ENCODE measurements at places on chromosomes 6 and 20.

DNA sequence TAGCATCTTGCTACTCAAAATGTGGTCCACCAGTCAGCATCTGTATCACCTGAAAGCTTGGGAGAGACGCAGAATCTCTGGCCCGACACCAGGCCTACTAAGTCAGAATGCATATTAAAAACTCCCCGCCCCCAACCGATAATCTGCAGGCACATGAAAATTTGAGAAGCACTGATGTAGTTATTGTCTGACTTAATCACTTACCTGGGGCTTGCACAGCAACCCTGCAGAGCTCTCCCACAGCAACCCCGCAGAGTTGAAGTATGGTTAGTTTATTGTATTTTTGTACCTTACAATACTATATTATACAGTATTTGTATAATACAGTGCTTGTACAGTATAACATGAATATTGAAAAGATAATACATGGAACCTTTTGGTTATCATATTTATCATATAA is 53.7 kb downstream of the KLHL31 start:
- DNase-seq, result no peak

- DNase-seq, result no peak
Measured at GRCh38 chr6:105375797-105376196, 27.1 kb downstream of the PREP start.

- DNase-seq, result peak; percentile 11
Measured at GRCh38 chr6:153976921-153977693, 61.9 kb upstream of the OPRM1 start.

- no peak for DNase-seq
Measured at GRCh38 chr6:47348316-47348863, 38.7 kb upstream of the TNFRSF21 start.

DNA sequence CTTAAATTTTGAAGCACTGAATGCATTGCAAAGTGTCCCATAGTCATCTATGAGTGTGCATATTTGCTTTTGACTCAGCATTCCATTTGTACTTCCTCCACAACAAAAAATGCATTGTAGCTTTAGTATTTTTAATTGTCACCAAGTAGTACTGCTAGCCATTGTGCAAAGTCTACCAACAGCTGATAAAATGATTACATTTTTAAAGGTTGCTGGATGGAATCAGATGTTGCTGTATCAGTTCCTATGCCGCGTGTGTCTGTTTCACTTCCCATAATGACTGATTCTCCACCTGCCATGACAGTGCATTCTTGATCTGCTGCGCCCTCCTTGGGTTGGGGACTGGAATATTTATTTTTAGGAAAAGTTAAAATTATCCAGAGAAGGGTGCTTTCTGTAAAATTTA is 41.2 kb downstream of the SLX4IP start:
- no peak for DNase-seq

DNA sequence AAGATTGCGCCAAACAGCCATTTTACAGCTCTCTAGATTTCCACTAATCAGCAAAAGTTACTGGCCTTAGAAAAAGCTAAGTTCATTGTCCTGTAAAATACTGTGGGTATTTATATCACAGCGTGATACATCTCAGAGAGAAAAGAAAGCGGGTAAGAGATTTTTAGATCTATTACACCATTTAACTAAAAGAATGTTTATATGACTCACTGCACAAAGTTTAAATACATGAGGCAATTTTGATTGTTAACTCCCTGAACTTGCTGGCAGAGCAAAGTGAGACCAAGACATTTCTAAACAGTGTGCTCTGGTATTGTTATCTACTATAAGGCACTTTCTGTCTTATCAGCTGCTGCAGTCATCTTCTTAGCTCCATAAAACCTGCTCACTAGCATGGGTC is 314.3 kb downstream of the EPHA7 start:
- DNase-seq, result peak; percentile 17

- no peak for DNase-seq
Measured at GRCh38 chr20:50130356-50130723, 17.4 kb upstream of the UBE2V1 start.

DNA sequence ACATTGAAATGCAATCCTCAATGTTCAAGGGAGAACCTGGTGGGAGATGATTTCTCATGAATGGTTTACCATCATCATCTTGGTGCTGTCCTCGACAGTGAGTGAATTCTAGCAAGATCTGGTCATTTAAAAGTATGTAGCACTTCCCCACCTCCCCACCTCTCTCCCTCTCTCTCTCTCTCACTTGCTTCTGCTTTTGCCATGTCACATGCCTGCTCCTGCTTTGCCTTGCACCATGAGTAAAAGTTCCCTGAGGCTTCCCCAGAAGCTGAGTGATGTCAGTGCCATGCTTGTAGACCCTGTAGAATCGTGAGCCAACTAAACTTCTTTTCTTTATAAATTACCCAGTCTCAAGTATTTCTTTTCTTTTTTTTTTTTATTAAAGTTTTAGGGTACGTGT is 60.5 kb downstream of the DST start:
- no peak for DNase-seq

DNA sequence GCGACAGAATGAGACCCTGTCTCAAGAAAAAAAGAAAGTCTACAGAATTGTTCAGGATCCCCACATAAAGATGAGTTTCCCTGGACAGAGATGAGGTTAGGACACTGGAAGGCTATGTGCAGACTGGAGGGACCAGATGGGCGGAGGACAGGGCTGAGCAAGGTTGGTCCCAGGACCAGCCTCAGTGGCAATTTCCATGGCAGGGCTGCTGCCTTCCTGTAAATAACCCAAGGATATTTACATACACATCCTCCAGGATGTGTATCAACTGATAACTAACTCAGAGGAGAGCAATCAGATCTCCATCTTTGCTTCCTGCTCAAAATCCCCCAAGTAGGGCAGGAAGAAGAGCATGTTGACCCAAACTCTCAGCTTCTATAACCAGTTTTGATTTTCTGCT is 58.8 kb downstream of the RSPH3 start:
- DNase-seq, result no peak

DNA sequence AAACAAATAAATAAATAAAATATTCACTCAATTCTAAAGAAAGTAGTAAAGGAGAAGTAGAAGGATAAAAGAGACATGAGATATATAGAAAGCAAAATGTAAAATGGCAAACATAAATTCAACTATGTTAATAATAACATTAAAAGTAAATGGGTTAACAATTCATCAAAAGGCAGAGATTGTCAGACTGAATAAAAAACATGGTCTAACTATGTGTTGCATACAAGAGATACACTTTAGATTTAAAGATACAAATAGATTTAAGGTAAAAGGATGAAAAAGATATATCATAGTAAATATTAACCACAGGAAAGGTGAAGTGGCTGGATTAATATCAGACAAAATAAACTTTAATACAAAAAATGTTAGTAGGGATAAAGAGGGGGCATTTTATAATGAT is 35.8 kb upstream of the PDE10A start:
- no peak for DNase-seq

DNA sequence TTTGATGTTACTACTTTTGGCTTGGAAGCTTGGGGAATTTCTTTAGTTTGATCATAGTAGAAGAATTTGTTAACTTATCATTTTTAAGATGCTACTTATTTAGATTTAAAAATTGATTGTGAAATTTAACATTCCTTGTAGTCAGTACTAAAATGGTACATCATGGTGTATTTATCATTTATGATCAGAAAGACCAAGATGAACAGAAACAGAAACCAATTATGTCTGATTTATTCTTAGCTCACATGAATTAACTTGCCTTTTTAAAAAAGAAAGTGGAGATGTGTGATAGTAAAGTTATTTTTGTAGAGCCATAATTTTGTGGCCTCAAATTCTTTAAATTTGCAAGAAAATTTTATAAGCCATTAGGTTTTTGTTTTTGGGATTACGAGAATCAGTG is 77.6 kb downstream of the LIN28B start:
- no peak for DNase-seq

GRCh38 chr20:61659246-61659993 is 406.3 kb downstream of the TAF4 start:
- DNase-seq, result no peak

- no peak for DNase-seq
Measured at GRCh38 chr6:150907383-150907782, 41.9 kb downstream of the MTHFD1L start.

GRCh38 chr6:165059032-165059431 is 250.4 kb downstream of the C6orf118 start:
- peak; percentile 43 for DNase-seq

- no peak for DNase-seq
Measured at GRCh38 chr20:62331347-62331746, 28.6 kb downstream of the ADRM1 start.

- DNase-seq, result no peak
Measured at GRCh38 chr6:168943231-168943905, 310.3 kb downstream of the THBS2 start.

DNA sequence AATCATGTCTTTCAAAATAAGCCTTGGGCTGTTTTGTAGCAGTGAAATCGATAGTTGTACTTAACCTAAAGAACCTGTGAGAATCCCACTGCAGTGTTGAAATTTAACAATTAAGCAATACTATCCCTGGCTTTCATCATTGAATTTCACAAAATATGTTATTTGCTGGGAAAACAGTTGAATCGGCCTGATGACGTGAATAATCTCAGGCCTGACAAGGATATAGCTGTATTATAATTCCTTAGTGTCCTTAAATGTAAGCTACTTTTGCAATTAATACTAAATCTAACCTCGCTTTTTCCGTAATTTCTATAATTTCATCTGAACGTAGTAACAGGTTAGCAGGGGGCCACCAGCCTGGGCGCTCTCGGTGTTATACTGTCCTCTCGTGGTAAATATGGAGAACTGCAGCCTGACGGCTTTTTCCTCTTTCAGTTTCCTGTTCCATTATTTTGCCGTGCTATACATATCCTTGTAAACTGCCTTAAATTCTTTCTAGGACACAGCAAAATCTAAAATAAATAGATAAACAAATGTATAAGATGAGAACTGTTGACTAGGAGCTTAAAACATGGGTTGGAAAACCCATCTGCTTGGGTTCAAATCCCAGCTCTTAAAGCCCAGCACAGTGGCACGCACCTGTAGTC is 24.0 kb downstream of the MTFR2 start:
- DNase-seq, result peak; percentile 75

DNA sequence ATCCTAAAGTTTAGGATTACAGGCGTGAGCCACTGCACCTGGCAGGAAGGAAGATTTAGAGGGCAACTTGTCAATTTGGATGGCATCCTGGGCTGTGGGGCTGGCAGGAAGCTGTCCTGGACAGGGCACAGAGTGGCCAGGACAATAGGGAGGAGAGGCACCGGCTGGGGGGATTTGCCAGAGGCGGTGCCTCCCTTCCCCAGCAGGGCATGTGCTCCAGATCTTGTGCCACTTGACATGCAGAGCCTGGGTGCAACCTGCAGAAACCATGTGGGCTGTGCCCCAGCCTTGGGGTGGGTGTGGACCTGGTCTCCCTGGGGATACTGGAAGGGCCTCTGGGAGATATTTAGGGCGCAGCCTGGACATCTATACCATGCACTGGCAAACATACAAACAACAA is 58.6 kb upstream of the EEF1A1 start:
- no peak for DNase-seq

DNA sequence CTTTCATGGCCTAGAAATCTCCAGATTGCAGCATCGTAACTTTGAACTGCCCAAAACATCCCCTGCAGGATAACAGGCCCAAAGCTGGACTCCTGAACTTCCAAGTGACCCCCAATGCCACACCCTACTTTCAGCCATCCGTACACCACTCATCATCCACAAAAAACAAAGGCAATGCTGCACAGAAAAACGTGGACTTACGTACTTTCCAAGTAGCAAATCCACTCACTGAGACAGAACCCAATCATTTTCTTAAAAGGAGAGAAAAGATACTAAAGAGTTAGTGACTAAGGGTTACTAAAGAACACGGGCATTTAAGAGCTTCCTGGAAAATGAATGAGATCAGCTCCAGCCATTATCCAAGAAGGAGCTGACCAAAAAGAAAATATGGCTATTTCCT is 211.0 kb downstream of the WDR27 start:
- no peak for DNase-seq

DNA sequence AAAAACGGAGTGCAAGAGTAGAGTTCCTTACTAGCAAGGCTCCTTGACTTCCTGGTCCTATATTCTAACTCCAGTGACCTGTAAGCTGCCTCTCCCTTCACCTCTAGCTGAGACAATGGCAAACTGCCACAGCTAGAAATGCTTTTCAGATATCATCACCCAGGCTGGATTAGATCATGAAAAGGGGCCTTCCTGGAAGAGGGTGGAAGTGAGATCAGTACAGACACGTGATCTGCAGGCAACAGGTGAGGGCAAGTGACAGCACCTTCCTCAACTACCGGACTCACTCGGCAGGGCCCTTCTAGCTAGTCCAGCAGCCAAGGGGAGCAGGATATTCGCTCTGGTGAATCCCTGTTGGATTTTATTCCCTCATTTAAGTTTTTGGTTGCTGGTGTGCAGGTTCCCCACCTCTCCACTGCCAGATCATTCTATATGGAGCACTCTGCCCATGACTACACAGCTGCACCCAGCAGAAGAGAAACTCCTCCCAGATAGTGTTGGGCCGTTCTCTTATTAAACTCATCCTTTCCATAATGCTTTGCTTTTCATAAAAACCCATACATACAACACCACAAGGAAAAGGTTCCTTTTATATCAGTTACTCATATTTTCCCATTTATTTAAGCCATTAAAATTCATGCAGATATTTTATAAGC is 26.4 kb upstream of the FAM83C start:
- peak; percentile 85 for DNase-seq

DNA sequence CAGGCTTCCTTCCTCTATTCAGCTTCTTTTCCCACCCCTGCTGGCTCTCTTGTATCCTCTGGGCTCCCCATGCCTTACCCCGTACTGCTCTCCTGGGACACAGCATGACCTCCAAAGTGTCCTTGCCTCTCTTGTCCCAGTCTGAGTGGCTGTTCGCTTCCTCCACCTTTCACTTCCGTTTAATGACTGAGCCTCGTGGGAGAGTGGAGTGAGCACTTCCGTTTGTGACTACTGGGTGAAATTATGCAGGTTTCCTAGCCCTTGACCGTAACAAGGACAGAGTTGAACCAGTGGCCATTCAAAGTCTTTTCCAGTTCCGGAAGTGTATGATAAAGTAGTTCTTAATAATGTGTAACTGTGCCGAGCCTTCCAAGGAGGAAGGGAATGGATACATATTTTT is 109.2 kb downstream of the ARID1B start:
- DNase-seq, result no peak

DNA sequence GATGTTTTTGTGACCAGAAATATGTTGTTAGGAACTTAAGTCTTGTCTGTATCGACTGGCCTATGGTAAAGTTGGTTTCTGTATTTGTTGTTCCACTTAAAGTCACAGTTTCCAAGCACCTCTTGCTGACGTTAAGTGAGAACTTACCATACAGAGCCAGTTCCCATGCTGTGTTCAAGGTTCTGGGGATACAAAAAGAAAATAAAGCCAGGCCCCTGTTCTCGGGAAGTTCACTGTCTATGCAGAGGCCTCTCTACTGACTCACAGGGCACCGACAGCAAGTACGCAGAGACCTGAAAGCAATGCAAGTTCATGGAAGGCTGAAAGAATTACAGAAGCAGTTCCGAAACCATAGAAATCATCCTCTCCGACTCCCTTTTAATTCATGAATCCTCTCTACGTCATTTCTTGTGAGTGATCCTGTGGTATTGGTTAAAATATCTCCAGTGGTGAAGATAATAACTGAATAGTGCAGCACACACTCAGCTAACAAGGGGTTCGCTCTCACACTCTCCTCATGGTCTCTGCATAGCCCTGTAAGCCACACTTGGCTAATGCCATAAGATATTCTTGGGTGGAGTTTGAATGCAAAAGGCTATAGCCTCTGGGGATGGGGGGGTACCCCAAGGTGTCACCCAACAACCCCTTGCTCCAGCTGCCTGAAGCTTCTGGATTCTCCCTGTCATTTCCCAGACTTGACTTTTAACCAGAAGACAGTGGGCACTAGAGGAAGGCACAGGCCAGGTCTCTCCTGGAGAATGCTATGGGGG is 91.2 kb upstream of the EXOC2 start:
- DNase-seq, result no peak

GRCh38 chr6:163637524-163637923 is 223.0 kb downstream of the QKI start:
- no peak for DNase-seq
